ENCODE measurements at places on chromosomes 1 and 21.

DNA sequence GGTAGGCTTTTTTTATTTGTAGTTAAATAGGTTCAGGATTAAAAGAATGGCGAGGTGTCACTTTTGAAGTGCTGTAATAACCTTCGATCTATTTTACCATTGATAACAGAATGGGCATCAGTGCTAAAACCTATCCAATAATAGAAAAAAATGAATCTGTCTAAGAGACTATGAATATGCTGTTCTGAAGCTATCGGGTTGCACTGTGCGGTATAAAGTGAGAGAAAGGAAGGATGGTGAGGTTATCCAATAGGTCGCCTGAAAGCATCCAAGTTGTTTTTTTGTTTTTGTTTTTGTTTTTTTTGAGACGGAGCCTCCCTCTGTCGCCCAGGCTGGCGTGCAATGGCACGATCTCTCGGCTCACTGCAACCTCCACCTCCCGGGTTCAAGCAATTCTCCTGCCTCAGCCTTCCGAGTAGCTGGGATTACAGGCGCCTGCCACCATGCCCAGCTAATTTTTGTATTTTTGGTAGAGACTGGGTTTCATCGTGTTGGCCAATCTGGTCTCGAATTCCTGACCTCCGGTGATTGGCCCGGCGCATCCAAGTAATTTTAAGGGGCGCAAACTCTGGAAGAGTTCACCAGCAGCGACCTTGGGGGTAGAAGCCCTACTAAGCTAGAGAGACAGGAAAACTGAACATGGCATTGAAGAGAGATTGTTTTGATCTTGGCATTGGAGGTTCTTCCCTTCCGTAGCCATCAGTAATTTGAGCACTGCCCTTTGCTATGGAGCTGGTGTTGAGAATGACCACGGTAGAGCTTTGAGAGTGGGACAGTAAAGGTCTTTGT, 8.7 kb upstream of the MDM4 start:
- no peak for DNase-seq

DNA sequence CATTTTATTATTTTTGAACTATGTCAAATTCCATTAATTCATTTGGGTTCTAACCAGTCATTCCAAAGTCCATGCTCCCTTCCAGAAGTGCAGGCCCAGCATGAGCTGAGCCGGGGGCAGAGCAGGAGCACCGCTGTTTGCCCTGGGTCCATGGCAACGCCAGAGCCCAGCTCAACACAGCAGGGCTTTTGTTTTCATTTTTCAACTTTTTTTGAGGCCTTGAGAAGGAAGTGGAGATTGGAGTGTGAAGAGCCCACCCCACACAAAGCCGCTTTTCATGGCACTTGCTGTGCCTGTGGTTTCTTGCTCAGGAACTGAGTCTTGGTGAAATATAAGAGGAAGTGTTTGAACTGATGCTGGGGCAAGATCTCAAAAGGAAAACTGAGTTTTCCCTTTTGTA, 13.2 kb upstream of the PRMT2 start:
- no peak for DNase-seq

DNA sequence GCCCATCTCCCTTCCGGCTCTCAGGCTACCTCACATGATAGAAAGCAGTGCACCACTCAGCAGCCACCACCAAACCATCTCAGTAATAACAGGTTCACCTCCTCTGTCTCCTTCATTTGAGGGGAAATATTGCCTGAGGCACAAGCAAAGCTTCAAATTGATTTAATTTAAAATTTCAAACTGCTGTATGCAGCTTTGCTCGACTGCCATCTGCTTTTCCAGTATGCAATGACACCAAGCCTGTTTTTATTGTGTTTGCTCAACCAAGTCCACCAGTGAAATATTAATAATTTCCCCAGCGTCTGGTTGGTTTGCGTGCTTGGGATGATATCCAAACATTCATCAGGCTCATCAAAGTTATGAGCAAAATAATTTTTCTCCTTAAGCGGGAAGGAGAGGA, 552.4 kb upstream of the DAB1 start:
- DNase-seq: no peak

- DNase-seq: no peak
Observed at GRCh38 chr1:34360574-34360973, 183.9 kb downstream of the C1orf94 start.

Measured in AG04449 (cell line).